Smooth muscle cell of the coronary artery (primary cell): ENCODE measurements at places on chromosomes 7 and 10. TPM values are rescaled to one million over a fixed set of nuclear protein-coding genes. Genes with fewer than 3 reads are reported as not detected.

Gene PKD2L1
- not detected in 2 replicates for total RNA-seq

Gene OR13A1
- 0.12 TPM in 1 of 2 replicates, not detected in the other for total RNA-seq

Gene CDH23
- total RNA-seq = 0.08 and 5.4 TPM in 2 replicates

Gene ZNF777
- 2.7 and 3.5 TPM in 2 replicates for total RNA-seq

Gene WNT2
- 0.08 and 1.6 TPM in 2 replicates for total RNA-seq

Gene CNPY1
- total RNA-seq = not detected in 2 replicates

Gene GNG11
- total RNA-seq = 2.8 and 48.6 TPM in 2 replicates
